Astrocyte of the hippocampus (primary cell): ENCODE measurements at places on chromosomes 7 and 10.

- DNase-seq = no peak
Measured at GRCh38 chr10:100824886-100825285, 79.5 kb downstream of the PAX2 start.

DNA sequence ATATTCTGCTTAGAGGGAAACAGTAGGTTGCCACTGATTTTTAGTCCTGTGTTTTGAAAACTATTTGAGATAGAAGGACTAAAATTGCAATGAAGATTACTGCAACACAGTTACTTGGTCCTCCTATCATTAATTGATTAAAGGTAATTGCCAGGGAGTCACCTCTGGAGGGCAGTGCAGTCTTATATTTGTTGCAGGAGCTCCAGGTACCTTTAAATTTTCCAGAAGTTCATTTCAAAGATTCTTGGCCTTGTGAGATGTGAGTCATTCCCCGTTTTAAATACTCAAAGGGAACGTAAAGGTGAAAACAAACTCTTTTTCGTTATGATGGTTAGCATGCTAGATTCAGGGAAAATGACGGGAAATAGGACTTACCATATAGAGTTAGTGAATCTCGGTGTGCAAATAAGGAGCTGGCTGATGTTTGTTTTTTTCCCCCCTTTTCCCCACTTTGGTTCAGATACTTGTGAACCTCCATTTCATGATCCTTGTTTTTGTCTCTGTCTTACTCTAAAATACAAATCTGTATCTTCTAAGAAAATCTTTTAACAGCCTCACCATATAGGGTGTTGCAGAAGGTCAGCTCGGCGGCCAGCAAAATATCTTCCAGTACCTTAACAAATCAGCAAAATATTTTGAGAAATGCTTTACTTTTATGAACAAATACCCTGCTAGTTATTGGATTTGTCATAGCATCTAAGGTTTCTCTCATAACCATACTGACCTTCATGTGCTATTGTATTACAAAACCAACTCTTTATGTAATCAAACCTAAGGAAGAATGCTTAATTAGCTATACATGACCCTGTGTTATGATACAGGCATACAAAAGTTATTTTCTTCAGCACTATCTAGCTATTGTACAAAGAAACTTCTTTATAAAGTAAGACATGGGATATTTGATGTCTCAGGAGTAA is 143.0 kb upstream of the HDAC9 start:
- DNase-seq = peak; percentile 87

GRCh38 chr7:29337546-29338116 is 143.1 kb downstream of the CHN2 start:
- DNase-seq = peak; percentile 71

- peak; percentile 84 for DNase-seq
Measured at GRCh38 chr7:158740657-158741293, 36.2 kb upstream of the NCAPG2 start.

GRCh38 chr10:123945325-123945920 is 53.8 kb upstream of the CPXM2 start:
- peak; percentile 22 for DNase-seq

DNA sequence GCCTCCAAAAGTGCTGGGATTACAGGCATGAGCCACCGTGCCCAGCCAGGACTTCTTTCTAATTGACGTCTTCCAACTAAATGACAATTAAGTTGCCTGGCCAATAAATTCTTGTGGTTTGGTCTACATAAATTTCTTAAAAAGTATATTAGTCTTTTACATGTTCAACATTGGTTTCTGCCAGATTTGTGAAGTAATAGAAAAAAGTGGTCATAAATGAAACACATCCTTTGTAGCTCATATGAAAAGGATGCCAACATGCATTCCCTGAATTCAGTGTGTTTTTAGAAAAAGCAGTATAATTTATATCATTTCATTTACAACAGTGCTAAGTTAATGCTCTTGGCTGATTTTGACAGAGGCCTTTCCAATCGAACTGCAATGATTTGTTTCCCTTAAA is 215.0 kb downstream of the TAX1BP1 start:
- no peak for DNase-seq
